NB4 (cell line): ENCODE measurements at places on chromosomes 7 and 10.

DNA sequence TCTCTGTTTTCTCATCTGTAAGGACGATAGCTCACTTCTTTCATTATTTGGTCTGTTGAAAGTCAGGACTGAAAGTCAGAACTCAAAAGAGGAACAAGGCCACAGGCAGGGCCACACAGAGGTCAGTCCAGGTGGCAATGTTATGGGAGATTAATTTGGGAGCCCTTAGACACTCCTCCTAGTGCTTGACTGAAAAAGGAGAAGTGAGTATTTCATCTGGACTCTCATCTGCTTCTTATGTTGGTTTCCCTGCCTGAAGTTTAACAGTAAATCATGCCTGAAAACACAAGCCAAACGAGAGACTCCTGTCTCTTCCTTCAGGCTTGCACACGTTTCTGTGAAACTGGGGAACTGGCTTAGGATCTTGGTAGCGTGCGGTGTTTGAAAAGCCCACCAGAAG lies 248.5 kb downstream of the BUB3 start:
- DNase-seq, result peak; percentile 79

DNA sequence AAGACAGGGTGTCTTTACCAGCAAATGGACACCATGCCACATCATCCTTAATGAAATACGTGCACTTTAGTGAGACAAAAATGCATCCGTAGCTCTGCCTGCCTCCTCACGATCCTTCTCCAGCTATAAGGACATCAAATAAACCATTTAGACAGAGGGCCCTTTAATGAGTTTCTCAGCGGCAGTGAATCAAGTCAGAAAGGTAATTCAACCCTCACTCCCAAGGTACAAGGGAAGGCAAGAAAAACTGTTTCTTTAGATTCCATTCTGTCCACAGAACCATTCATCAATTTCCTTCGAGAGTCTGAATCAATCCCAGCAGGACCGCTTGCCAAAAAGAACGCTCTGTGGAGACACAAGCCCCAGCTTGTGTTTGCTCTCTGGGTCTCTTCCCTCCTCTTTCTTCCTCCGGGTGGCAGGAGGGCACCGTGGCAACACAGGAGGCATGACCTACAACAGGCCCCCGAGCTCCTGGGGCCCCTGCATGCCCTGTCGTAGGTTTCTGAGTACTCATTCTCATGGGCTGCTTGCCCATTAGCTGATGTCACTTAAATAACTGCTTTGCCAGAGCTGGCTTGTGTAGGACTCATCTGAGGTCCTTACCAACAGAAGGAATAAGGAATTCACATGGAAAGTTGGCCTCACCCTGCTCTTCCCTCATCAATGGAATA lies 297.8 kb upstream of the PRKCQ start:
- DNase-seq, result peak; percentile 34

GRCh38 chr7:37031571-37032257 lies 307.4 kb upstream of the AOAH start:
- peak; percentile 94 for DNase-seq

DNA sequence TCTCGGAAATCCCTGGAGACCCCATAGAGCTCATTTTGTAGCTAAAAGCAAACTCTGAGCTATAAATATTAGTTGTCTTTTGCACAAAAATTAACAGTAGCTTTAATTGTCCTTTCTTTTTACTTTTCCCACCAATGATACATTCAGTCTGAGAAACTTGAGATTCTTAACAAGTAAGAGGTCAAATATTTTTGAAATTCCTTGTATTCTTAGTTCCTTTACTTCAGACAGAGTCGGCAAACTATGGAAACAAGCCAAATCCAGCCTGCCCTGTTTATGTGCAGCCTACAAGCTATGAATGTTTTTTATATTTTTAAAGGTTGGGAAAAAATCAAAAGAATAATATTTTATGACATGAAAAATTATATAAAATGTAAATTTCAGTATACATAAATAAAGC lies 146.6 kb downstream of the CTNNA3 start:
- DNase-seq, result no peak
